ENCODE measurements at places on chromosomes 16 and 17. TPM values are rescaled to one million over a fixed set of nuclear protein-coding genes. Genes with fewer than 3 reads are reported as not detected.

The ABCA6 gene
- not detected for total RNA-seq

The HSPB9 gene
- not detected for total RNA-seq

The INCA1 gene
- total RNA-seq = 1.3 TPM

The CCL1 gene
- not detected for total RNA-seq

The PYDC1 gene
- total RNA-seq = not detected

The KRT40 gene
- total RNA-seq = not detected

The SULT1A2 gene
- not detected for total RNA-seq

The PLEKHM1 gene
- total RNA-seq = 22.8 TPM

The MAP2K3 gene
- 121 TPM for total RNA-seq

The NDRG4 gene
- 22.3 TPM for total RNA-seq

The PLA2G10 gene
- not detected for total RNA-seq

Data from A549 treated with ZK216348 at 1 μM for 4 hours (cell line).